A673 (cell line): ENCODE measurements at places on chromosomes 2 and 18. TPM values are rescaled to one million over a fixed set of nuclear protein-coding genes. Genes with fewer than 3 reads are reported as not detected.

GRCh38 chr2:215171796-215172195, 33.4 kb upstream of the ABCA12 start:
- no peak for DNase-seq

- no peak for DNase-seq
Observed at GRCh38 chr2:65061910-65062339, 5.7 kb downstream of the CEP68 start.

DNA sequence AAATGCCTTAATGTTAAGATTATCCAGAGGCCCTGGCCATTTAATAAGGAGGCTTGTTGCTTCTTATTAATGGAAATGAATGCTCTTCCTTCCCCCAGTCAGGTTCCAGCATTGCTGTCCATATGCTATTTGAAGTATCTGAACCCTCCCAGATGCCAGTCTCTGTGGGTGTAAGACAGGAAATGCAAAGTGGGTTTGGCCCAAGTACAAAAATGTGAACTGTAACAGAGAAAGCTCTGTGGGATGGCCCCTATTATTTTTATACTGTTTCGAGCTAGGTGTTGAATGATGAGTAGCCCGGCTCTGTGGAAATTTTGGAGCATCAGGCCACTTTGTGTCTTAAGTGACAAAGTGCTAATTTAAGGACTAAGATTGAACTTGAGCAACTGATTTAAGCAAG, 141.0 kb downstream of the UXS1 start:
- DNase-seq = peak; percentile 76

DNA sequence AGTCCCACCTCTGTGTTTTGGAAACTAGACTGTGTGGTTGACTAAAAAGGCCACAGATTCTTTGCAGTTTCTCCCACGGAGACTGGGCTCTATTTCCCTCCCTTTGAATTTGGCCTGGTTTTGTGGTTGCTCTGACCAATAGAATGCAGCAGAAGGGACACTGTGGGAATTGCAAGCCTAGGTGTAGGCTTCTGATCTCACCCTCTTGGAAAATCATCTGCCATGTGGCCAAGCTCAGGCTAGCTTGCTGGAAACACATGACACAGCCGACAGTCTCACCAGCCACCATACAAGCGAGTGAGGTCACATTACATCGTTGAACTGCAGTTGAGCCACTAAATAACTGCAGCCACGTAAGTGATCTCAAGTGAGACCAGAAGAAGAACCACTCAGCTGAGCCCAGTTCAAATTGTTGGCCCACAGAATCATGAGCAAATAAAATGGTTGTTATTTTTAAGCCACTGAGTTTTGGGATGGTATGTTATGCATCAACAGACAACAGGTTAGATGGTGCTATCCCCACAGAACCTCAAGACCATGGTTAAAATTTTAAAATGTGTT, 319.1 kb upstream of the MEX3C start:
- DNase-seq = no peak

GRCh38 chr18:76428396-76429261, 66.4 kb downstream of the ZNF516 start:
- no peak for DNase-seq

DNA sequence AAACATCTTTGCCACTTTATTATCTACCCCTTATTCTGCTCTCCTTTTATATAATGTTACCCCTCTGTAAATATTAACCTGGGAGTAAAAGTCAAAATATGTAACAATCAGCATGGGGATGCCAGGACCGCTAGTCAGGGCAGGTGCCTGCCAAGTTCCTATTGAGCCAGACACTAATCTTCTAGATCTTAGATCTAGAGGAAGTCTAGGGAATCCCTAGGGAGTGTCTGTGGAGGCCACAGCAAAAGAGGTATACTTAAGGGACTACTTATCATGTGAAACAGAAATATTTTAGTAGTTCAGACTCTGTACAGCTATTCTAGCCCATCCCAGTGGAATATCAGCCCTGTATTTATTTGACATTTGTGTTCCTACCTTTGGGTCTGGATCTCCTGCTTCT, 600.8 kb upstream of the CDH2 start:
- peak; percentile 72 for DNase-seq

DNA sequence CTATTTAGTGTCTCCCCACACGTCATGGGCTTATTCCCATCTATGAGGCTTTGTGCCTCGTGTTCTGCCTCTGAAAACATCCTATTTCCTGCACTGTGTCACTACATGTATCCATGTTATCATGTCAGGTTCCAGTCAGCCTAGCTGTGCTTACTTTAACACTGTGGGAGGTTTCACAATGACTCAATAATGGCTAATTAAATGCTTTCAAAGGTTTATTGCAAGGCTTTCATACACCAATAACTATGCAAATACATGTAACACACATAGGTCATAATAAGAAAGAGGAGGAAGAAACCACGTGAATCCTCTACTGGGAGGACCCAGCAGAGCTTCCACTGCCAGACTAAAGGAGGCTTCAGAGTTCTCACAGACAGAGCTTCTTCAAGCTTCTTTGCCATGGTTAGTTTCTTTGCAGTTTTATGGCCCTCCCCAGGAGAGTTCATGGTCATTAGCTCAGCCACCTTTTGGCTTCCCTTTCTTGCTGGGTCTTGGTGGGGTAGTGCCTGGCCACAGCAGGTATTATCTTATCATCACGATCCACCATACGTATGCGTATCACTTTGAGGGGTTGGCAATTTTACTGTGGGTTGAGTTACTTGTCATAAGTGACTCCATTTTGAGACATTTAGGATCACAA, 5.1 kb upstream of the COLEC12 start:
- no peak for DNase-seq

DNA sequence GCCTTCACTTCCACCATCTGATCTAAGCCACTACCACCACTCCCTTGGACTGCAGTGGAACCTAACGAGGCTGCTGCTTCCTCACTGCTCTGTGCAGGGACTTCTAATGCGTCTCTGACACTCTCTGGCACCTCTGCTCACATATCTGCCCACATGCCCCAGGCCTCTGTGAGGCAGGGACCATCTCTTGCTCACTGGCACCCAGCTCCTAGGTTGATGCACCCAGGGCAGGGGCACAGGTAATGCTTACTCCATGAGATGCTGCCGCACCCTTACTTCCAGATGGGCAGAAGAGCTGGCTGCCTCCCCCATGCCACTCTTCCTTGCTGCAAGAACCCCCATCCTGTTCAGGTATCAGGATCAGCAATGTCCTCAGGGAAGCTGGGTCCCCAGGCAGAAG, 294.0 kb upstream of the HS6ST1 start:
- no peak for DNase-seq

- DNase-seq = no peak
Observed at GRCh38 chr18:36288689-36289088, 8.8 kb upstream of the FHOD3 start.

NEDD4L gene
- total RNA-seq = 15.3 and 23.8 TPM in 2 replicates

MC4R gene
- not detected in 2 replicates for total RNA-seq

ALPI gene
- not detected in 2 replicates for total RNA-seq

PRLH gene
- not detected in 2 replicates for total RNA-seq
